ENCODE measurements at places on chromosomes 1 and 21.

DNA sequence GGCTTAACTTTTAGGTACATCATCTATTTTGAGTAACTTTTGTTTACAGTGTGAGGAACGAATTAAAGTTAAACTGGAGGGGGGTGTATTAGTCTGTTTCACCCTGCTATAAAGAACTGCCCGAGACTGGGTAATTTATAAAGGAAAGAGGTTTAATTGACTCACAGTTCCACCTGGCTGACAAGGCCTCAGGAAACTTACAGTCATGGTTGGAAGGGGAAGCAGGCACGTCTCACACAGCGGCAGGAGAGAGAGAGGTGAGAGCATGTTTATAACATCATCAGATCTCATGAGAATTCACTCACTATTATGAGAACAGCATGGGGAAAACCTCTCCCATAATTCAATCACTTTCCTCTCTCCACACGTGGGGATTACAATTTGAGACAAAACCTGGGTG lies 31.9 kb upstream of the TMEM52 start:
- no peak for DNase-seq

DNA sequence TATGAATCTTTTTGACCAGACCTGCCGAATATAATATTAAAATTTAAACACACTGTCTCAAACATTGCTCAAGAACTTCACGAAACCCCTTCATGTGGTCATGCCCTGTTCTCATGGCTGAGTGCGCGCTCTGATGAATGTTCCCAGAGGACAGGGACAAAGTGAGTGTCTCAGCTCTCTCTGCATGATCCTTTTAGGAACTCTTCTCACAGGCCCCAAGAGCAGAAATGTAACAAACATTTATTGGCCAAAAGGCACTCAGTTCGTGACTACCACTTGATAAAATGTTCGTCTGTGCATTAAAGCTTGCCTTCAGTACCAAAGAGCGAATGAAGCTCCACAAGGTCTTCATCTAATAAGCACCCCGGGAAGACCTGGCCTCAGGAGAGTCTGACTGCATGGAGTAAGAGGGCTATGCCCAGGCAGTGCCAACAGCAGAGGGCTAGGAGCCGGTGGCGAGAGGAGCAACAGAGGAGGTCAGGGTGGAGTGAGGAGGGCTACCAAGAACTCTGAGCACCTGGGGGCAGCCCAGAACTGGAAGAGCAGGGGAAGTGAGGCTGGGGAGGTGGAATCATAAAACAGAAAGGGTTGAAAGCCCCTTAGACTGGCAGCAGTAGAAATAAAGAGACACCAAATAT lies 171.1 kb downstream of the RHOU start:
- no peak for DNase-seq

DNA sequence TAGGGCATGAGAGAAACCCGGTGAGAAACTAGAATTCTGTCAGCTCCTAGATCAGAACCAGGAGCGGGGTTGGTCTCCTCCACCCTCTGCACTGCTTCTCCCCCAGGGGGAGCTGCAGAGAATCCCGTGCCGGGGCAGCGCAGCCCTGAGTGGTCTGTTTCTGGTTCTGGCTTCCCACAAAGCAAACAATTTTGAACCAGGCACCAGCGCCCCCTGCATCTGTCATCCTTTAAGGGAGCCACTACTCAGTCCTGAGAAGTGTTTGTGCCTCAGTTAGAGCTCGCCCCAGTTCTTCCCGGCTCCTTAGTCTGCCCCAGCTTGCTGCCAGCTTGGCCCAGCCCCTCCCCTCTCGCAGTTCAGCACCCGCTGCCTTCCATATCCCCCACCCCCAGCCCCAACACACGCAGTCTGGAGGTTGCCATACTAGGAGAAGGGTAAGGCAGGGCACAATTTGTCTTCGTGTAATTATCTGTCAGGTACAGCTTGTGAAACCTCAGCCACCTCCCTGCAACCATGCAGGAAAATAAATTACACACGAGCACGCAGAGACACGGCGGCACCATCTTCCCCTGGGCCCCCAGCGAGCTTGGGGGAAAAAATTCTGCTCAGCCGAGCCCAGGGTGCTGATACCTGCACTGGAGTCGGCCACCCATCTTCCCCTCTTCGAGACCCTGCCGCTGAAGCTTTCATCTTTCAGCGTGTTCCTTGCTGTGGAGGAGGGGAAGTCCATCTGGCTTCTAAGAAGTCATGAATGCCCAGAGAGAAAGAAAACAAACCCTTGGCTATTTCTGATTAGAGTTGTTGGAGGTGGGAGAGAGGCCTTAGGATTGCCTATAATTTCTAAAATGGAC lies 62.6 kb upstream of the CD1D start:
- DNase-seq, result peak; percentile 71

DNA sequence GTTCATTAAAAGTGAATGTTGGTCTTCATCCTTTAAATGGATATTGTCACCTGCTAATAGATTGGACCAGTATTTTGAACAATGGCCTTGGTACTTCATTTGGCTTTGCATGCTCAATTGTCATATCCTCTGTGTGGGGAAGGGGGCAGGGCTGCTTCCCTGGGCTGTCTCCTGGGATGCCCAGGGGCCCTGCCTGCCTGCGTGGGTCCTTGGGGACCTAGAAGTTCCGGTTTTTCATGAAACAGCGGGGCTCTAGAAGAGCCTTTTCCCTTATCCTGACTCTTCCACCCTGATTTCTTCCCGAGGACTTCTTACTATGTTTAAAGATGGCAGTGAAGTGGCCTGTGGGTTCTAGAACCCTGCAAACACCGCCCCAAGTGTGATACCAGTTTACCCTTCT lies 97.5 kb downstream of the DISC1 start:
- no peak for DNase-seq

GRCh38 chr1:236875975-236876374 lies 80.9 kb downstream of the MTR start:
- no peak for DNase-seq

- DNase-seq, result peak; percentile 28
Measured at GRCh38 chr21:38170283-38170682, 86.5 kb upstream of the KCNJ15 start.

- no peak for DNase-seq
Measured at GRCh38 chr1:110240476-110241210, 30.5 kb downstream of the KCNC4 start.

GRCh38 chr1:17957588-17958267 lies 149.9 kb upstream of the IGSF21 start:
- DNase-seq, result no peak

DNA sequence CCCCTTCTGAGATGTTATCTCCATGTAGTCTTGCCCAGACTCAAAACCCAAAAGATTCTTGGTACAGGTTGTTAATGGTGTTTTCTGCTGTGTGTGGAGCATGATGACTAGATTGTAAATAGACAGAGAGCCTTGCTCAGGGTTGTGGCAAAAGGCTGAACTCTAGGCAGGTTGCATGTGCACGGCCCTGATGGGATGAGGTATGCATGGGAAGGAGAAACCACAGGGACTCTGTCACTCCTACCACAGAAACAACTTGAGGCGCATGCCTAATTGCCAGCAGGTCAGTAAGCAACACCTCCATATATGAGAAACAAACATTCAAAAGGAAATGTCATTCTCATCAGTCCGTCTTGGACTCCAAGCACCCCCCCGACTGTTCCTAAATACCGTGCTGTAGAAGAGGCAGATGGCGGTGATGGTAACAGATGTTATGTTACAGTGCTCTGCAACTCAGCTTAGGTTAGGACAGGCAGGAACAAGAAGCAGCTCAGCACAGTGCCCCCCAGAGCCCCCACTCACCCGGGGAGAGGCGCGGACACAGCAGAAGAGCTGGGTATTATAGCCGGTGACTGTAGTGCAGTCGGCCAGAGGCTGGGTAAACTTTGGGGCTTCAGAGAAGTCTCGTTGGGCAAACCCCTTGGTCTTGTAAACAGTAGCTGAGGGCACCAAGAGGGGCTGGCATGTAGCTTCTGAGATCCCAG lies 10.9 kb downstream of the MYBPHL start:
- DNase-seq, result no peak

- DNase-seq, result no peak
Measured at GRCh38 chr1:41622859-41623732, 138.6 kb upstream of the EDN2 start.

DNA sequence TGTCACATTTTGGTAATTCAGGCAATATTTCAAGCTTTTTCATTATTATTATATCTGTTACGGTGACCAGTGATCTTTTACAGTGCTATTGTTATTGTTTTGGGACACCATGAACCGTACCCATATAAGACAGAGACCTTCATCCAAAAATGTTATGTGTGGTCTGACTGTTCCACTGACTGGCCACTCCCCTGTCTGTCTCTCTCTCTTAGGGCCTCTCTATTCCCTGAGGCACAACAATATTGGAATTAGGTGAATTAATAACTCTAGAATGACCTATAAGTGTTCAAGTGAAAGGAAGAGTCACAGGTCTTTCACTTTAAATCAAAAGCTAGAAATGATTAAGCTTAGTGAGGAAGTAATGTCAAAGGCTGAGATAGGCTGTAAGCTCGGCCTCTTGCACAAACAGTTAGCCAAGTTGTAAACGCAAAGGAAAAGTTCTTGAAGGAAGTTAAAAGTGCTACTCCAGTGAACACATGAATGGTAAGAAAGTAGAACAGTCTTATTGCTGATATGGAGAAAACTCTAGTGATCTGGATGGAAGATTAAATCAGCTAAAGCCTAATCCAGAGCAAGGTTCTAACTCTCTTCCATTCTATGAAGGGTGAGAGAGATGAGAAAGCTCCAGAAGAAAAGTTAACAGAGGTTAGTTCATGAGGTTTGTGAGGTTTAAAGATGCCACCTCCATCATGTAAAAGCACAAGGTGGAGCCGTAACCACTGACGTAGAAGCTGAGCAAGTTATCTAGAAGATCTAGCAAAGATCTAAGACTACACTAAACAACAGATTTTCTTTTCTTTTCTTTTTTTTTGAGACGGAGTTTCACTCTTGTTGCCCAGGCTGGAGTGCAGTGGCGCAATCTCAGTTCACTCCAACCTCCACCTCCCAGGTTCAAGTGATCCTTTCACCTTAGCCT lies 19.7 kb upstream of the DIPK1A start:
- no peak for DNase-seq

GRCh38 chr1:116066868-116067565 lies 44.2 kb upstream of the MAB21L3 start:
- no peak for DNase-seq

- DNase-seq, result no peak
Measured at GRCh38 chr1:38586993-38587646, 272.5 kb downstream of the RRAGC start.

DNA sequence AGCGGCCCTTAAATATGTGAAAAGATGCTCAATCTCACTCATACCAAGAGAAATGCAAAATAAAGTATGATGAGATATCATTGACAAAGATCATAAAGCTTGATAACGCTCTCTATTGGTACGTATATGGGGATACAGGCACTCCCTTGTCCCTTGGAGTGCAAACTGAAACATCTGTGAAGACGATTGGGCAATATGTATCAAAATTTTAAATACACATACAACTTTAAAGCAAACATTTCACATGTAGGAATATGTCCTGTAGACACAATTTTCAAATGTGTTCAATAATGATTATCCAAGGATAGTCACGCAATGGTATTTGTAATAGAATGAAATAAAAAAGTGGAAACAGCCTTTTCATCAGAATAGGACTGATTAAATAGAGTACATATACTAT lies 2.0 kb upstream of the GJB3 start:
- DNase-seq, result no peak

DNA sequence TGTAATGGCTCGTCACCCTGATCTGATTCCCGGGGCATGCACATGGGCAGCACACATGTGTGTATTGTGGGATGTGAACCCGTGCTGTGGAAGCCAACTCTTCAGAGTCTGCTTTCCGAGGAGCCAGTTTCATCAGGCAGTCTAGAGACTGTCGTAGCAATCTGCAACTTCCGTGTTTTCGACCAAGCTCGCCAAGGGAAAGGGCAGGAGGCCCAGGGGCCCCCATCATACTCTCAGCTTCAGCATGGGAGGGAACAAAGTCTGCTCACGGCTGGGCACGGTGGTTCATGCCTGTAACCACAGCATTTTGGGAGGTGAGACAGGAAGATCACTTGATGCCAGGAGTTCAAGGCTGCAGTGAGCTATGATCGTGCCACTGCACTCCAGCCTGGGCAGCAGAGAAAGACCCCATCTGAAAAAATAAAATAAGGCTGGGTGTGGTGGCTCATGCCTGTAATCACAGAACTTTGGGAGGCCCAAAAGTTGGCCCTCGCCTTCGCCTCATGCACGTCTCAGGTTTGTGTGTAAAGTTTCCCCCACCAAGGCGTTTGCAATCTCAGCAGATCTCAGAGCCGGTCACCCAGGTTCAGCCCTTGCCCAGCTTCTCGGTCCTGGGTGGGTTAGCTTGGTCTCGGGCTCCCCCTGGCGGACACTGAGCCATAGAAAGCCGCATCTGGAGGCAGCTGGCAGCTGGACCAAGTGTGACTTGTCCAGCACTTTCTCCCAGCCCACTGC lies 48.5 kb upstream of the SLC25A33 start:
- DNase-seq, result peak; percentile 92

- DNase-seq, result no peak
Measured at GRCh38 chr1:214494706-214495105, 56.7 kb downstream of the PTPN14 start.

DNA sequence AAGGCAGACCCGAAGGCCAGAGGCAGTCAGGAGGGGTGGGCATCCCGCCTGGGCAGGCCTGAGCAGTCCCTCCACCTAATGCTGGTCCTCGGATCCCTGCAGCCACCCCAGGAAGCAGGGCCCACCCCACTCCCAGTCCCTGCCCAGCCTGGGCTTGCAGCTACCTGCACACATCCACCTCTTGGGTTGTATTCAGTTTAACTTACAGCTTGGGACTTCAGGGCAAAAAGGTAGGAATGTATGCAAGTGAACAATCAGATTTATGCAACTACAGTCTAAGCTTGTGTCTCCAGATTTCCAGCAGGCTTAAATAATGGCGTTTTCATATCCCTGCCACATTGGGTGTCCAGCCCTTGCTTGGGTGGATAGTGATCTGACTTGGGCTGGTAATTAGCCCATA lies 17.4 kb downstream of the LDLRAP1 start:
- DNase-seq, result no peak

- no peak for DNase-seq
Measured at GRCh38 chr21:26707246-26707645, 134.2 kb upstream of the CYYR1 start.

- DNase-seq, result no peak
Measured at GRCh38 chr1:94271373-94271772, 34.0 kb upstream of the ARHGAP29 start.

DNA sequence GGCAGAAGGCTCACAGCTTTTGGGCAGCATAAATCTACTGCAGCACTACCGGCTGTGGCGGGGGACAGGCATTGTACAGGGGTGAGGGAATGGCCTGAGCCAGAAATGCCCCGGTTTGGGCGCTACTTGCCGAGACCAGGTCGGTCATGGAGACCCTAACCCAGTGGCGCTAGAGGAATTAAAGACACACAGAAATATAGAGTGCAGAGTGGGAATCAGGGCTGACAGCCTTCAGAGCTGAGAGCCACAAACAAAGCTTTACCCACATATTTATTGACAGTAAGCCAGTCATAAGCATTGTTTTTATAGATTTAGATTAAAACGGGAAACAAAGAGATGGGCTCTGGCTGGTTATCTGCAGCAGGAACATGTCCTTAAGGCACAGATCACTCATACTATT lies 101.8 kb downstream of the POU2F1 start:
- DNase-seq, result no peak

GRCh38 chr1:155000726-155001424 lies 1.7 kb upstream of the ZBTB7B start:
- DNase-seq, result peak; percentile 95

GRCh38 chr1:201019321-201019977 lies 4.1 kb downstream of the KIF21B start:
- DNase-seq, result no peak

All from lung (tissue), 17 donors.